ENCODE measurements at places on chromosomes 12 and 14. TPM values are rescaled to one million over a fixed set of nuclear protein-coding genes. Genes with fewer than 3 reads are reported as not detected.

- DNase-seq, result peak; percentile 40
Measured at GRCh38 chr14:59126714-59127436, 61.6 kb upstream of the DAAM1 start.

BEST3 gene
- 1.0 TPM for total RNA-seq

GRCh38 chr12:16152885-16153673 lies 124.4 kb downstream of the SLC15A5 start:
- no peak for DNase-seq

GRCh38 chr12:98752726-98753125 lies 107.6 kb downstream of the APAF1 start:
- DNase-seq, result no peak

SDR9C7 gene
- not detected for total RNA-seq

DNA sequence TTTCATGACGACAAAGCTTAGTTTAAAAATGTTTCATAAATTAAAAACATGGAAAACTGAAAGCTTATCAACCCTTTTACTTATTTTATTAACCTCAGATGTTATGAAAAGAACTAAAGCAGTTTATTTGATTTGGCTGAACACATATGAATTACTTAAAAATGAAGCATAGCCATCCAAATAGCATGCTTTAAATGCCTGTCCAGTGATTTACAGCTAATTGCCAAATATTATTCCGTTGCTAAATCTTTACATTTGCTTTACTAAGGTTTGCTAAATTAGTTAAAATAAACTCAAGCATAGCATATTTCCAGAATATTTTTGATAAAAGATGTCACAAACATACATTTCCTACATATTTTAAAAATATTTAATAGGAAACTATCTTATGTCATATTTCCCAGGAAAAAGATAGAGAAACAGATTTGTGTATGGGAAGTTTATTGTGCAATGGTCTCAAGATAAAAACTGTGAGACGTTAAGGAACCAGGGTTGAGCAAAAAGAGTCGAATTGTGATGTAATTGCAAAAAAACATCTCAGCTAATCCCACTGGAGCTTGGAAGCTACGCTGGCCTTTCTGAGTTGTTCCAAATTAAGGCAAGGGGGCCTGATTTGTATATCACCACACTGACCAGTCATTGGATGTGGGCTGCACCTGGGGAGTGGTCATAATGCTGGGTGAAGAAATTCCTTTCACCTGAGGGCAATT lies 25.8 kb downstream of the GPR135 start:
- DNase-seq, result no peak

DNA sequence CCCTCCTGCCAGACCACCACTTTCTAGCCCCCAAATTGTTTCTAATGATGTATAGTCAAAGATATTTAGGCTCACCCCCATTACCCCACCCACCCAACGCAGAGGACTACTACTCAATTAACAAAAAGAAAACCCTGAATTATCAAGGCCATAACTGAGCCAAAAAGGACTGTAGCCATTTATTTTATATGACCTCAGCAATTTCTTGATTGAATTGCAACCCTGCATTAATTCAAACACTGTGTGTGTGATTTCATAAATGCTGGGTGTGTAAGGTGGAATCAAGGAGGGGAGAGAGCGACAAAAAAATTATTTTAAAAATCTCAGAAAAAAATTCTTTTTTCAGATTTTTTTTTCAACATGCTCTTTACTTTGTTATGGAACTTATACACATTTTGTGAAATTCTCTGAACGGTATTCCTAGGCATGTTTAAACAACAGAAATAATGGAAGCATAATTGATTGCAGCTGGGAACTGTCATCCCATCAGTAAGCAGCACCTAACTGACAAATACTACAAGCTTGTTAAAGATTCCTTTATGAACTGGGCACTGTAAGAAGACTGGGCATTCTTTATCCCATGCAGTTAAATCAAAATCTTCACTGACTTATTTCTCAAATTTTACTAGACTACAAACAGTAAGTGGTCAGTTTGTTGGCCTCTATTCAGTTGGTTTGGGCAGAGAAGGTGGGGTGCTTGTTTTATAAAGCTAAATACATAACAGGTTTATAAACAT lies 179.1 kb downstream of the SOX5 start:
- DNase-seq, result no peak
